ENCODE measurements at places on chromosomes 7 and 10.

DNA sequence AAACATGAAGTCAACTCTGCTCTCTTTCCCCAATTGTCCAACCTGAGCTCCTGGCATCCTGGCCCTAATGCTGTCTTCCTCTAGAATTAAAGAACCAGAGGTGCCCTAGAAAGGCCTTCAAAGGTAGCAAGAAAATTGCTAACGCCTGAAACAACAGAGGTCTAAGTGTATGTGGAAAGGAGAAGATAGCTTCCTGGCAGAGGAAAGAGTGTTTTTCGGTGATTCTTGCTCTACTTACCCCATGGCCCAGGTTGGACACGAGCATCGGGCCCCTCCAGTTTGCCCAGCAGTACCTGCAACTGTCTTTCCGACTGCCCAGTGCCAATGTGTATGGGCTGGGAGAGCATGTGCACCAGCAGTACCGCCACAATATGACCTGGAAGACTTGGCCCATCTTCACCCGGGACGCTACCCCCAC is 22.2 kb downstream of the MGAM2 start:
- DNase-seq: no peak

- DNase-seq: no peak
Observed at GRCh38 chr7:2619116-2619515, 12.7 kb upstream of the TTYH3 start.

GRCh38 chr10:14195433-14195832 is 135.3 kb downstream of the FRMD4A start:
- DNase-seq: no peak

GRCh38 chr7:151053096-151053495 is 4.6 kb downstream of the CDK5 start:
- no peak for DNase-seq

GRCh38 chr10:21284301-21284700 is 241.2 kb downstream of the SKIDA1 start:
- no peak for DNase-seq

- no peak for DNase-seq
Observed at GRCh38 chr10:125057158-125058001, 103.0 kb downstream of the CTBP2 start.

DNA sequence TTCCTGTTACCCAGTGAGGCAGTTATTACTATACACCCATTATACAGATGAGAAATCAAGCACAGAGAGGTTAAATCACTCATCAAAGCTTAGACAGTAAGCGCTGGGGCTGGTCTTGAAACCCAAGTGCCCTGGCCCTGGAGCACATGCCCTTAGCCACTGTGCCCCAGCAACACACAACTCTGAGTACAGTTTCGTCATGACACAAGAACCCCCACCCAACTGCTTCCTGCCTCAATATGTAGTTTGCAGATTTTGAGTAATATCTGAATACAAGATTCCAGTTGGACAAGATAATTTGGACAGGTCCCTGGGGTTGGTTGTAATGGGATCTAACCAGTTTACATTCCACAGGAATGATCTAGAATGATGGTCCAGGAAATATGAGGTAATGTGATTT is 62.8 kb downstream of the SH3PXD2A start:
- DNase-seq: no peak

GRCh38 chr10:30583778-30584415 is 45.7 kb downstream of the LYZL2 start:
- DNase-seq: no peak

- no peak for DNase-seq
Observed at GRCh38 chr7:33651998-33652515, 253.3 kb upstream of the BMPER start.

DNA sequence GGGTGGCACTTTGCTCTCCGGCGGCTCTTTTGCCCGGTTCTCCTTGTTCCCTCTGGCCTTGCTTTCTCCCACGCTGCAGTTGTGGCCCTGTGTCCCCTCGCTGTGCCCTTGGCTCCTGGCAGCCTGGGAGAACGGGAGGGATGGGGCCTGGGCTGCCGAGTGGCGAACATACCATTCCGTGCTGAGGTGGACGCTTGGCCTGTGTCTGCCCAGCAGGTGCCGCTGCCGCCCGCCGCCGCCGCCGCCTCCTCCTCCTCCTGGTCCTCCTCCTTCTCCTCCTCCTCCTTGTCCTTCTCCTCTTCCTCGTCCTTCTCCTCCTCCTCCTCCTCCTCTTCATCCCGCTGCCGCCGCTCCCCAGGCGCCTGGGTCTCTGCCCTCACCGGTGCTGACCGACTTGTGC is 36.0 kb downstream of the AGAP3 start:
- DNase-seq: no peak

- DNase-seq: no peak
Observed at GRCh38 chr10:34406463-34407323, 408.4 kb downstream of the PARD3 start.

DNA sequence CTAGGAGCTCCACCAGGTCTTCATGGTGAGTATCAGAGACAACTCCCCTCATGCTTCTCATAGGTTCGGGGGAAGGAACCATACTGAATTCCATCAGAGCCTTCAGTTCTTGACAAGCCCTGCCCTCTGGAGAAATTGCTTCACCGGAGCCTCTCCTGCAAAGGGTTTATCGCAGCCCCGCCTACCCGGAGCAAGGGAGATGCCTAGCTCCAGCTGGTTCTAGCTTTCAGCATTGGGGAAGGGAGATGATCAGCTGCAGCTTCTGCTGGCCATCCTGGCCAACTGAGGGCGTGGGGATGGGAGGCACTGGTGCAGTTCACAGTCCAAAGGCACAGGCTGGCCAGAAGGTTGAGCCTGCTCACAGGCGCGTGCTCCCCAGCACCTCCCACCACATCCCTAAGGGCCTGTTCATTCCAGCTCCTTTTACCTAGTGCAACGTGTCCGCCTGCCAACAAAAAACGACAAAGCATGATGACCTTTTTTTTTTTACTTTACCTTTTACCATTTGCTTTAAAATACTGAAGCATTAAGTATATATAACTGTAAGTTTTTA is 31.2 kb downstream of the LANCL2 start:
- DNase-seq: no peak

DNA sequence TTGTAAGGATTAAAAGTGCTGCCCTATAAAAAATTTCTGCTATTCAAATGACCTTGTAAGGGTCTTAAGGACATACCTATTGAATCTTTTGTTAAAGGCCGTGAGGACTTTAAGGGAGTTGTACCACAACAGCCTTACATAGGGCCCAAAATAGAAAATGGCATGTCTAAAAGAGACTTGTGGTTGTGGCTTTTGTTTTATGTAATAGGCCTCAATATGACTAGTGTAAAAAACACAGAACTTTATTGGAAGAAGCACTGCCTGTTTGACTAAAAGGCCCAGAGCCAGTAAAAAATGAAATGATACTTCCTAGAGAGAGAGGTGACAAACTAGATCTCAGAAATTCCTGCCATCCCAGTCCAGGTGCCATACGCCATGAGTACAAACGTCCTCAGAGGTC is 286.6 kb downstream of the SEMA3D start:
- no peak for DNase-seq

DNA sequence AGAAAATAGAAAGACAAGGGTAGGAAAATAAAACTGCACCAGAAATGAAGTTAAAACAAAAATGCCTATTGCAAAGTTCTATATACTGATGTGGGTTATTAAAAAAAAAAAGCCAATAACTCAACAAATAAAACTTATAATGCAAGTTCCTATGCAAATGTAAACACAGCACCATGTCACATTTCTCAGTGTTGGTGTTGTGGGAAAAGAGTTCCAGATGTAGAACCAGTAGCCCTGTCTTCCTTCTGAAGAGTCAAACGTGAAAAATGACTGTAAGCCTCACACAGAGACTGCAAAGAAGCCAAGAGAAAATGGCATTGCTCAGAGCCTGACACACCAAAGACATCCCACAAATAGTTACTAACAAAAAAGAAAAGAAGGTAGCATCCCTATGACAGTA is 10.1 kb downstream of the PON2 start:
- DNase-seq: no peak

Measured in activated effector memory CD4-positive, alpha-beta T cell treated with anti-CD3 and anti-CD28 coated beads, Interleukin-2, amount 50 U/mL, for 16 hours (primary cell).